ENCODE measurements at places on chromosomes 2 and 18.

DNA sequence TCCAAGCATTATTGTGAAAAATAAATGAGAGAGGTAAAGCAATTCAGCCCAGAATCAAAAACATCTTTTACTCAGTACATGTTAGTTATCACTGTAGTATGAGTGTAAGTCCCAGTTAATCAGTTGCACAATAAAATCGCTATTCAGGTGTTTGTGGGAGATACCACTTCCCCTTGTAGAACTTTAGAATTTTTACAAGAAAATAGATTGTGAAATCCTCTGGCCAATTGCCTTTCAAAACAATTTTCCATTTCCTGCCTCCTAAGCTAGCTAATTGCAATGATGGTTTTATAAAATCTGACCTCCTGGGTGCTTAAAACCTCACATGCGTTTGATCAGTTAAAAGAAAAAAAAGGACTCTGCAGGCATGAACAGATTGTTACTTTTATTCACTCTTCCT is 332.5 kb downstream of the PID1 start:
- no peak for DNase-seq

DNA sequence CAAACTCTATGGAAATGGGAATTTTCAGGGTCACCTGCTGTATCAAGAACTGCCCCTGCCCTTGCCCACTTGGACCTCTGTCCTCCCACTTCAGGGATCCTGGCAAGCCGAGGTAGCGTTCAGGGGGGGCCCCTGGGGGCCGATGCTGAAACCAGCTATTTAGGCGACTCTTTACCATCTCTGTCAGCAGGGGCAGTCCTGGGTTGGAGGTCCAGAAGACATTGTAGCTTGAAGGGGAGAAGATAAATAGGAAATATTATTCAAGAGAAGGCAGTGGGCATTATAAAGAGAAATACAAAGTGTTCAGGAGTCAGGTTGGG is 2.4 kb downstream of the MOGS start:
- DNase-seq: no peak

DNA sequence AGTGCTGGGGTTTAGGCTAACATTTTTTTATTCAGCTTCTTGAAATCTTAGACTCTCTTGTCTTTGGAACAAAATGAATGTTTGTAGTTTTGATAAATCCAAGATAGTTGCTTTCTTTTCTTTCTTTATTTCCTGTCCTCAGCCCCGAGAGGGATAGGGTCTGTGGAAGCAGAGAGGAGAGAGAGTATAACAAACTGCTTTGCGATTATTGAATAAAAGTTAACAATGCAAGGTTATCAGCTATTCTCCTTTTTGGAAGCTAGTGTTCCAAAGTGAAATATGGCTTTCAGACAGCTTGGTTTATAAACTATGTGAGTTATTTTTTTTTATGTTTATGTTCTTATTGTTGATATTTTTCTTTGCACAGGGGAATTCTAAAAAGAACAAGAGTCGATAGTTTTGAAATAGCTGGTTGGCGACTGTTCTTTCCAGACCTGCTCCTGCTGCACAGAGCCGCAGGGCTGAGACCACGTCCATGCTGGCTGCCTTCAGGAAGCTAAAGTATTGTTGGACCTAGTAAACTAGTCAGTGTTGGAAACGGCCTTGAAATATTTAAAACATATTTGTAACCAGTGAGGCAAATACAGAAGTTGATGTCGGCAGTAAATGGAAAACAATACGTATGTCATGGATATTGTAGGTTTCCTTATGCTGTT is 15.5 kb upstream of the STON1 start:
- no peak for DNase-seq

GRCh38 chr2:23520256-23520655 is 135.3 kb downstream of the KLHL29 start:
- no peak for DNase-seq

GRCh38 chr2:44515416-44515815 is 153.7 kb downstream of the CAMKMT start:
- no peak for DNase-seq

- no peak for DNase-seq
These were observed 586.6 kb upstream of the KLHL29 start for GRCh38 chr2:22798386-22798785.

- no peak for DNase-seq
These were observed 182.2 kb downstream of the INHBB start for GRCh38 chr2:120528051-120528692.

GRCh38 chr2:1686784-1687105 is 57.6 kb downstream of the PXDN start:
- no peak for DNase-seq

- DNase-seq: no peak
These were observed 2148.5 kb upstream of the PIK3C3 start for GRCh38 chr18:39806525-39806924.

- DNase-seq: no peak
These were observed 50.8 kb upstream of the TMEM87B start for GRCh38 chr2:112004253-112004645.

- DNase-seq: no peak
These were observed 105.6 kb downstream of the SETBP1 start for GRCh38 chr18:44786257-44786656.

DNA sequence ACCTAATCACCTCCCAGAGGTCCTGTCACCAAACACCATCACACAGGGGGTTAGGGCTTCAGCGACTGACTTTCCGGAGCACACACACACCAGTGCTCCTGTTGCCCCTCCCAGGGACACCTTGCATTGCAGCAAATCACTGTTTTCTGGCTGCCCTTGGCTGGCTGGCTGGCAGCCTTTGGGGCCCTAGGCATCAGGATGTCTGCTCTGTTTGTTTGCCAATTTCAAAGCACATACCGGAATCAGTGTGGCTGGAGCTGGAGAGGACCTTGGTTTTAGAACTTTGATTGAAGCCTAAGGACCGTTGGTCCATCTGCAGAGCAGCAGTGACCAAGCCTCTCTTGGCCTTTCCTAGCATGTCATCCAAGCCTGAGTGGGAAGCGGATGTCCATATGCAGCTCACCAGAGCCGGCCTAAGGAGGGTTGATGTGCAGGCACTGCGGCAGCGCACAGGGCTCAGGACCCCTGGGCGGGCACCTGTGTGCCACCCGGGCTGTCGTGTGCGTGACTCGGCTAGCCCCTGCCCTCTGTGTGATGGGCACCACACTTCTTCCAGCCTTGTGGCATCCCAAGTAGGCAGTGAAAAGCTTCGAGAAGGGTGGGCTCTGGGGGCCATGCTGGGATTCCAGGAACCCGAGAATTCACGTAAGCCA is 62.1 kb downstream of the GBX2 start:
- DNase-seq: no peak

GRCh38 chr2:174524527-174524926 is 37.7 kb upstream of the GPR155 start:
- no peak for DNase-seq

DNA sequence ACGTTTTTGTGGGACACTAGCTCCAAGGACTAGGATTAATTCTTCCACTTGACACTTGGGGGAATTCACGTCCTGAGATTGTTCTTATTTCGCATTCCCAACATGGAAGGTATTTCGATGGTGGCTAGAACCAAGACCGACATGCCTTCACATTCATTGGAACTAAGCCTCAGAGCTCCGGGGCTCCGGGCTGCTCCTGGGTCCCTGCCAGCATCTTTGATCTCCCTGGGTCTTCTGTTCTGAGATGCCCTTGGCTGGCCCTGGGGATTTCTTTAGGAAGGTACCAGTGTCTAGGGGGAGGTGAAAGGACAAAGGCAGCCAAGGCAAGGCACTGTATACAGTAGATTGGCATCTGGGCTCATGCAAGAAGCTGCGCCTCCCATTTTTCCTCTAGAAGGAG is 76.8 kb downstream of the DYSF start:
- DNase-seq: no peak

GRCh38 chr18:12658426-12659138 is 675 bp upstream of the SPIRE1 start:
- no peak for DNase-seq

DNA sequence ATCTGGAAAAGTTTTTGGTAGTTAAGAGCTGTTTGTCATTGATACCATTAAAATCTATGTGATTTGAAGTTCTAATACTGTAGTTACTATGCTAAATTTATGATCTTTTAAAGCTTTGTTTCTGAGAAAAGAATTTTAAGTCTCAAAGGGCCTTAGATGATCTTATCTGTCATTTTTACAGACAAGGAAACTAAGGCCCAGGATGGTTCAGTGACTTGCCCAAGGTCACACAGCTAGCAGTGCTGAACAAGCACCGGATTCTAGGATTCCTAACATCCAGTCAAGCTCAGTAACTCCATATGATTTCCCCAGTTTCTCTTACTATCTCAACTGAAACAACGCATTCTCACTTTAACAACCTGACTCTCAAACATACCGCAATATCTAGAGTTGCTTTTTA is 37.7 kb downstream of the PELI1 start:
- DNase-seq: no peak

GRCh38 chr18:75314117-75314516 is 103.5 kb downstream of the TSHZ1 start:
- no peak for DNase-seq

DNA sequence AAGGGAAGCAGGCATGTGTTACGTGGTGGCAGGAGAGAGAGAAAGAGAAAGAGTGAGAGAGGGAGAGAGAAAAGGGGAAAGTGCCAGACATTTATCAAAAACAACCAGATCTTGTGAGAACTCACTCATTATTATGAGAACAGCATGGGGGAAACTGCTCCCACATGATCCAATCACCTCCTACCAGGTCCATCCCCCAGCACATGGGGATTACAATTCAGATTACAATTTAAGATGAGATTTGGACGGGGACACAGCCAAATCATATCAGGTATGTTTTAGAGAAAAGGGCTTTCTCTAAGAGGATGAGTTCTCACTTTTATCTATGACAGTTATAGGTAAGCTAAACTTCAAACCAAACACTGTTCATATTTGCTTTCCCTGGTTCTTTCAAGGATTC is 597.3 kb upstream of the PIK3C3 start:
- no peak for DNase-seq

DNA sequence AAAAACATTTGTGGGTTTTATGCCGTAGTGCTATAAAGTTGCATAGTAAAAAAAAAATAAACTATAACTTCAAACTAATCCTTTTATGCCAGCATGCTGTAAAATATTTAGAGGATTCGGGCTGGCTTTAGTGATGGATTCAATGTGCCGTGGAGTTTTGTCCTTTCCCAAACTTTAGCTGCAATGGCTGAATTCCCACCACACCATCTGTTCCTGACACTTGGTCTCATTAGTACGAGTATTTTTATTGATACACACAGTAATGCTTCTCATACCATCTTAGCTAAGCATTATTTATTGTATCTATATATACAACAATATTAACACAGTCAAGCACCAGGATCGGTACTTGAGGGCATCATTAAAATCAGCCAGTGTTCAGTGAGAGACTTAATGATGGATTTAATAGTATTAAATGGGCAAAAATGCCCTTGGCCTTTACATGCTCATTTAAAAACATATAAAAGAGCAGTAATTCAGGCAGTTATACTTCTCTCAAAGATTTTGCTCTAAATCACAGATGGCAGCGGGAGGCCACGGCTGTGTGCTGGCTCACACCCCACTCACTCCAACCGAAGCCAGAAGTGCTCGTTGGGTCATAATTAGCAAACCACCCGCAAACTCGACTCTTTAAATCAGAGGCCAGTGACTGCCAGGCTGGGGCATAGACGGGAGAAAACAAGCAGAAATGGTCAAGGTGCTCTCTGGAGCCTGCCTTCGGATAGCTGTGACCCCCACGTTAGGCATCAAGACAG is 297.0 kb upstream of the REV1 start:
- DNase-seq: no peak

DNA sequence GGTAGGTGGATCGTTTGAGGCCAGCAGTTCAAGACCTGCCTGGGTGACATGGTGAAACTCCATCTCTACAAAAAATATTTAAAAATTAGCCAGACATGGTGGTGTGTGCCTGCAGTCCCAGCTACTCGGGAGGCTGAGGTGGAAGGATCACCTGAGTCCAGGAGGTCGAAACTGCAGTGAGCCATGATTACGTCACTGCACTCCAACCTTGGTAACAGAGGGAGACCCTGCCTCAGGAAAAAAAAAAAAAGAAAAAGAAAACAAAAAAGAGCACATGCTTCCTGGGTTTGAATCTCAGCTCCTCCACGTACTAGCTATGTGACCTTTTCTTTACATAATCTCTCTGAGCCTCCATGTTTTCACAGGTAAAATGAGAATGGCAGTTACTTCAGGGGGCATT is 107.5 kb upstream of the STPG4 start:
- no peak for DNase-seq

DNA sequence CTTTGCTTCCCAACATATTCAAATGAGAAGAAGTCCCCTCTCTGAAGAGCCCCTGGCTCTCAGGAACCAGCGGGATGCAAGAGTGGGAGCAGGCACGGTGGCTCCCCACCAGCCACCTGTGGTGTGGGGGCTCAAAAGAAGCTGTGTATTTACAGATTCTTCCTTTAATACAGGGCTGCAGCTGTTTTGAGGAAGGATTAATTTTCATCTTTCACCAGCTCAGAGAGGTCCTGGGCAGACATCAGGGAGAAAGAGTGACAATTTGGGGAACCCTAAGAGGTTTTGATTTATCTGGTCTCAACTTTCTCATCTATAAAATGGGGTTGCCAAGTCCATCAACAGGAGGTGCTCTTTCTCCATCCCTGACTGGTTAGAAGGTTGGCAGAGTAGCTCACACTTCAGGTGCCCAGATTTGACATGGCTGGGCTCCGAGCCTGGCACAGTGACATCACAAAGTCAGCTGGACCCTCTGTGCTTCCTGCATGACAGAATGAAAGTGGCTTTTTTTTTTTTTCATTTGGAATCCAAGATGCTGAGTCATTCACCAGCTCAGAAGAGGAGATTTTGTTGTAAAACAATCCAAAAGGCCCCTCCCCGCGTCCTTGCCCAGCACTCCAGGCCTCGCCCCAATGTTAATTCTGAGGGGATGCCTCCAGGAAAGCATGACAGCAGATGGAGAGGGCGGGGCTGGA is 15.5 kb upstream of the SIX2 start:
- no peak for DNase-seq

Measured in D341Med (cell line).